CD4-positive, alpha-beta T cell treated with Interferon gamma for 1 hour (primary cell): ENCODE measurements at places on chromosomes 13 and 19.

- no peak for DNase-seq
Observed at GRCh38 chr19:14475251-14476073, at the start of gene PTGER1. PTGER1 (minus strand) TSS chr19:14475354; CDS start chr19:14474320, 1,034 bp downstream.

GRCh38 chr13:50635504-50635903, 208.0 kb downstream of the DLEU7 start:
- peak; percentile 77 for DNase-seq

DNA sequence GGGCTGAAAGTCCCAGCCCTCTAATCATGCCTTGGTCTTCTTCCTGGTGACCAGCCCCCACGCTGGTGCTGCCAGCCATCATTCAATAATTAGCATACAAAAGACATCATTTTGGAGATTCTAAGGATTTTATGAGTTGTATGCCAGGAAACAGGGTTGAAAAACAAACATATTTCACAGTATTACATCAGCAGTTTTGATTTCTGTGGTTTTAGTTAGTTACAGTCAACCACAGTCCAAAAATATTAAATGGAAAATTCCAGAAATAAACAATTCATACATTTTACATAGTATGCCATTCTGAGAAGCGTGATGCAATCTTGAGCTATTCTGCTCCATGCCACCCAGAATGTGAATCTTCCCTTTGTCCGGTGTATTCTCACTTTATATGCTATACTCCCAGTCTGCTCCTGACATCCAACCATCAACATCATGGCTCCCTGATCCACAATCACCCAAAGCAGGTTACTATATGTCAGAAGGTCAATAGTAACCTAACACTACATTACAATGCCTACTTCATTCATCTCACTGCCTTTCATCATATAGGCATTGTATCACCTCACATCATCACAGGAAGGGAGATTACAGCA, 49.2 kb downstream of the STOML3 start:
- DNase-seq: no peak

DNA sequence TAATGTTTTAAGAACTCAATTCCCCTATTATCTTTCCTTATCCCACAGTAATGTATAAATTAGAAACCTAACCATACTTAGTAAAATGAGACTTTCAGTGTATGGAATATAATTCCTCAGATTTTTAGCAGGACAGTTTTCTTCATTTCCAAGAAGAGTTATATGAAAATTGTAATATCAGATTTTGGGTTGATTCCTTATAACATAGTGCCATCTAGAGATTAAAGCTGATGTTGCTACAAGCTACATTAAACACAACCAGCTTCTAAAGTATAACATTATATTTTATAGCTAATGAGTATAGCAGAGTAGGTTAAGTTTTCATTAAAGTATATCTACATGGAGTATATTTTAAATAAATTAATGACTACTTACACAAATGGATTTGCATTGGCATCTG, 99.7 kb upstream of the MIR17HG start:
- DNase-seq: no peak

DNA sequence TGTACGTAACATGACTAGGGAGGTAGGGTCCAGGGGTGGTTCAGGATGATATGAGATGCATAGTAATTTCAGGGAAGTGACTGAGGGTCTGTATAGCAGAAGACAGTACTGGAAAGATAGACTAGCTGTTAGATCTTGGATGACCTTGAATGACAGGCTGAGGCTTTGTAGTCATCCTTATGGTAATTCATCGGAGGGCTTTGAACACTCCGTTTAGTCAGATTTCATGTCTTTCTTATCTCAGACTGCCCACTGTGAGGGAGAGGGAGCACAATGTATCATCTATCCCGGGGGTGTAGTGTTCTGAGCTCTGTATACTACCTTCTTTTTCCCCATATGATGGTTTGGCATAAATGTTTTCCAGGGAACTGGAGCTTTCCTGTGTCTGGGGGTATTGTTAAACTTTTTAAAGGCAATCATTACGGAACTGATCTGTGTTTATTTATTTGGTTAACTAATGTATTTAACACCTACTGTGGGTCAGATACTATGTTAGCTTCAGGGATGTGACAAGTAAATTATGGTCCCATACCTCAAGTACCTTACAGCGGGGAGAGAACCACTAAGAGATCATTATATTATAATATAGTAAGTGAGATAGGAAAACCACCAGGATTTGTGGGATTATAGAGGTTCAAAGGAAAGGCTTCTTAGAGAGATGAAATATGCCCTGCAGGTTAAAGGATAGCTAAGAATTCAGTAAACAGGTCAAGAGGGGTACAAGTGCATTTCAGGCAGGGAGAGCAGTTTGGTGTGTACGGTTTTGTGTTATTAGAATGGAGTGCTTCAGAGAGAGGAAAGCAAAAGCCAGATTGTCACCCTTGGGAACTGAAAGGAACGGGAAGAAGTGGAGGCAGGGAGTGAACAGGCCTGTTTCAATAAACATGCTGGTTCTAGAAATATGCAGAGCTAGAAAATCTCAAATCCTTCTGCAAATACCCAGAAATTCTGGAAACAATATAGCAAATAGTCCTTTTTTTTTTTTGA, 164.8 kb upstream of the KL start:
- DNase-seq: no peak

DNA sequence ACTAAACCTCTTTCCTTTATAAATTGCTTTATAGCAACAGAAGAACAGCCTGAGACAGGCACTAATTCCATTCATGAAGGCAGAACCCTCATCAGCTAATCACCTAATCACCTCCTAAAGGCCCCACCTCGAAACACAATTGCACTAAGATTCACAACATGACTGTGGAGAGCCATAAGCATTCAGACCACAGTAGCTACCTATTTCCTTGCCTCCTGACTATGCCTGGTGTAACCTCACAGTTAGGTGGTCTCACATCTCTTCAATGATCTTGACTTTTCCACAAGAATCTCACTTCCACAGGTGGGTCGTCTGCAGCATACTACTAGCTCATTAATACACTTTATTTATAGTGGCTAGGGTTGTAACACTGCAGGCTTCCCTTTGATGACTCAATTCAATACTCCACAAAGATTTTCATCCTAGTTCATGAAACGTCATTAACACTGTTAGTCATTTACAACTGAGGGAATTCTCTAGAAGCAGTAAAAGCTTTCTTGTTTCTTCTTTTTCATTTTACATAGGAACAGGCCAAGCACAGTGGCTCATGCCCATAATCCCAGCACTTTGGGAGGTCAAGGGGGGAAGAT, 27.1 kb downstream of the STK24 start:
- no peak for DNase-seq

GRCh38 chr13:45325806-45326205, 15.2 kb downstream of the TPT1 start:
- DNase-seq: no peak

GRCh38 chr19:47096100-47096704, 17.4 kb downstream of the ZC3H4 start:
- no peak for DNase-seq

DNA sequence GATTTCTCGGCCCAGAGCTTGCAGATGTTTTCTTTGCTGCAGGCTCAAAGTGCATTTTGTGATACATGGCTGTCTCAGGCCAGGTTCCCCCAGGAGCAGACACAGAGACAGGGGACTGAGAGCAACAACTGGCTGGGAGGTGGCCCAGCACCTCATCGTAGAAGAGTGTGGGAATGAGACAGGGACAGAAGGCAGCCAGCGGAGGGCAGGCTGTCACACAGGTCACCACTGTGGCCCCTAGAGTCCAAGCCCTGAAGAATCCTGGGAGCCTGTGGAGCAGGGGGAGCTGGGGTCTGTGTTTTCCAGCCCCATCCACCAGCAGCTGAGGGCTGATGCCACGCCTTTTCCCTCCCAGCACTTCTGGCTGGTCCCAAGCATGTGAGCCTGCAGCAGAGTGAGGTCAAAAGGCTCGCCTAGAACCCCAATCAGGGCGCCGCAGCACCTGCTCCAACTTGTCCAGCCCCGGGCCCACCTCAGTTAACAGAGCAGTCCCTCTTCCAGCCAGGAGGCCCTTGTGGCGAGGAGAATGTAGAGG, 723.8 kb downstream of the UQCRFS1 start:
- DNase-seq: no peak

DNA sequence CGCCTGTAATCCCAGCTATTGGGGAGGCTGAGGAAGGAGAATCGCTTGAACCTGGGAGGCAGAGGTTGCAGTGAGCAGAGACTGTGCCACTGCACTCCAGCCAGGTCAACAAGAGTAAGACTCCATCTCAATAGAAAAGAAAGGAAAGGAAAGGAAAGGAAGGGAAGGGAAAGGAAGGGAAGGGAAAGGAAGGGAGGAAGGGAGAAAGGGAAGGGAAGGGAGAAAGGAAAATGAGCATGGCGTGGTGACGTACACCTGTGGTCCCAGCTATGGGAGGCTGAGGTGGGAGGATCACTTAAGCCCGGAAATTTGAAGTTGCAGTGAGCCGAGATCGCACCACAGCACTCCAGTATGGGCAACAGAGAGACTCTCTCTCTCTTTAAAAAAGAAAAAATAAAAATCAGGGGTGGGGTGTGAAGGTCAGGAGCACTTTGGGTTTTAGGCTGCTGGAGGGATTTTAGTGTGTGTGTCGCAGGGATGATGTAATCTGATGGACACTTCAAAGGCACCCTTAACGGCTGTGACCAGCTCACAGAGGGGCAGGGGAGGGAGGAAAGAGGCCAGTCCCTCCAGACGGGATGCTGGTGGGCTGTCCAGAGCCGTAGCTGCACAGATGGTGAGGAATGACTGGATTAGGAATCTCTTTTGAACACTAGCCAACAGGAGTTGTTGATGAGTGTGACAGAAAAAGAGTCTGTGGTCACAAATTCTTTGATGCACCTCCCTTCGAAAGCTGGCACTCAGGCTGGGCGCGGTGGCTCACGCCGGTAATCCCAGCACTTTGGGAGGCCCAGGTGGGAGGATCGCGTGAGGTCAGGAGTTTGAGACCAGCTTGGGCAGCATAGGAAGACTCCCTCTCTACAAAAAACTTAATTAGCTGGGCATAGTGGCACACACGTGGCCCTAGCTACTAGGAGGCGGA, 27.6 kb downstream of the TMPRSS9 start:
- DNase-seq: no peak

- no peak for DNase-seq
Observed at GRCh38 chr13:95494082-95494681, 58.3 kb upstream of the CLDN10 start.

DNA sequence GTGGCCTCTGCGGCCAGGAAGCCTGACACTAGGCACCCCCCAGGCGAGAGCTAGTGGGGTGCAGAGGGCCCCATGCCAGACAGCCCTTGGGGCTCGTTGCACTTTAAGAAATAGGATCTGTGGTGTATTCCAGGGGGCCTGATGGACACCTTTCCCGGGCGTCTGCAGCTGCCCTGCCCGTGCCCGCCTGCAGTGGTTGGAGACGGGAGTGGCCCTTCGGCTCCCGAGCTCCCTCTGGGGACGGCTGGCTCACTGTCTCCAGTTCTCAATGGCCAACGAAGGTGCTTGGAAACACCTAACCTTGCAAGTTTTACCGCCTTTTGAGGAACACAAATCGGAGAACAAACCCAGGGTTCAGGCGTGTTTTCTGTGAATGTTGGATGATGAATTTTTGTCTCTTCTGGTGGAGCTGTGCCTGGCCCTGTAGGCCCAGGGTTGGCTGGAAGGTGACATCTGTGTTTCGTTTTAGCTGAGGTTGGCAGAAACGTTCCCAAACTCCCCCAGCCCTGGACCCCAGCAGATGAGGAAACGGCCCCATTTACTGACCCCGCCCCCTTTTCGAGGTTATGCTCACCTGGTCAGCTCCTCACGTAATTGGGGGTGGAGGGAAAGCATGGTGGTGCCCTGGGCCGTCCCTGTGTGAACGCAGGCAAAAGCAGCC, 17.4 kb upstream of the NPAS1 start:
- DNase-seq: no peak

DNA sequence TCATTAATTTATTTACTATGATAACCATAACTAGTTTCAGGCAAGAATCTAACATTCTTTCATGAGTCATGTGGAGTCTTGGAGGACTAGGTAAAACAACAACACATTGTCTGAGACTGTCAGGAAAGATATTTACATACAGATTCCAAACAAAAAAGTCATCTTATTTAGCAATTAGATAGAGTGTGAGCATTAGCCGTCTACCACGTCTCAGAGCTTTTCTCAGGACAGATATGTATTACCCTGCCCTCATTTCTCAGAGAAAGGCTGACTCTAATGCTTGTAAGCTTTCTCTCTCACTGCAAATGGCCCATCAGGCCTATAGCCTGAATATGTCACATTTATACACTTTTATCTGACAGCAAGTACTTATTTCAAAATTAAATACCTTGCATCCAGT, 312.1 kb upstream of the PCDH20 start:
- no peak for DNase-seq

DNA sequence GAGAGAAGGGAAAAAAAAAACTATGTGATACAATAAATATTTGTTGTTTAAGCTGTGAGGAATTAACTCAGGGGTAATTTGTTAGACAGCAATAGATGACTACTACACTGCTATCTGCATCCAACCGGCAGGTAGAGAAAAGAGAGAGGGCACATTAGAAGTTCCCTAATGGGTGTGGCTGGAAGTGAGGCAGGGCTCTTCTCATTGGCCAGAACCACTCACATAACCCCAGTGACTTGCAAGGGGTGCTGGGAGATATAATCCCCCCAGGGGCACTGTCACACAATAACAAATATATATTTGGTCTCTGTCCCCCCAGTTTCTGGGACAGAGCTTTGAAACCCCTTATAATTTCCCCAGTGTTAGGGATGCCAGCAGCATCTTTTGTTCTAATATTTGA, 24.3 kb downstream of the FGF21 start:
- DNase-seq: no peak

GRCh38 chr19:40315812-40316470, 30.8 kb upstream of the AKT2 start:
- no peak for DNase-seq

GRCh38 chr13:98451676-98452470, 125.0 kb downstream of the STK24 start:
- DNase-seq: no peak

DNA sequence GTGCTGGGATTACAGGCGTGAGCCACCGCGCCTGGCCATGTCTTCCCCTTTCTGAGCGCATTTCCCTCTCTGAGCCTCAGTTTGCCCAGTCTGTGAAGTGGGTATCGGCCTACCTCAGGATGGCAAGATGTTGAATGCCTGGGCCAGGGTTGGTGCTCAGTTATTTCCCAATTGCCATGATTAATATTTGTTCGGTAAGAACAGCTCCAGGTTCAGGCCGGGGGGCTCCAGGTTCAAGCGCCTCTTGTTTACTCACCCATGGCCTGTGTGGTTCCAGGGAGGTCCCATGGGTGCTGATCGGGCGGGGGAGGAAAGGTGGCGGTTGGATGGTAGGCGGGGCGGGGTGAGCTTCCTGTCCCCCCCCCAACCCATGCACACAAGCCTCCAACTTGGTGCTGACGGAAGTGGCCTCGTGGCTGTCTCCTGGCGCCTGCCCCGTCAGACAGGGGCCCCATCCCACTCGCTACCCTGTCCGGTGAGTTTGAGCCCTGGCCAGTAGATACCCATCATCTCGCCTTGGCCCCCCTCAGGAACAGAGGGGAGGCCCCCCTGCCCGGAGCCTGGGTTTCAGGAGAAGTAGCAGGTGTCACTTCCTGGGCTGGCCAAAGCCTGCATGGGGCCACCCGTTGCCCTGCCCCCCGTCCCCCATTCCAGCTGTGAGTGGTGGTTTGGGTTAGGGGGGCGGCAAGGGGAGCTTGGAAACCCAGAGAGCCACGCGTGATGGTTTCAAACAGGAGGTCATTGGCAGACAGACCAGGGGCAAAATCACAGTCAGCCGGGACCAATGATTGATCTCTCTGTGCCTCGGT, at the start of gene FCHO1:
Gene FCHO1 (plus strand): TSS at position 375 of the 809 bp plus-strand sequence. CDS start 3,688 bp downstream, outside the sequence.
- DNase-seq: peak; percentile 88
